ENCODE measurements at places on chromosomes 5 and 9.

DNA sequence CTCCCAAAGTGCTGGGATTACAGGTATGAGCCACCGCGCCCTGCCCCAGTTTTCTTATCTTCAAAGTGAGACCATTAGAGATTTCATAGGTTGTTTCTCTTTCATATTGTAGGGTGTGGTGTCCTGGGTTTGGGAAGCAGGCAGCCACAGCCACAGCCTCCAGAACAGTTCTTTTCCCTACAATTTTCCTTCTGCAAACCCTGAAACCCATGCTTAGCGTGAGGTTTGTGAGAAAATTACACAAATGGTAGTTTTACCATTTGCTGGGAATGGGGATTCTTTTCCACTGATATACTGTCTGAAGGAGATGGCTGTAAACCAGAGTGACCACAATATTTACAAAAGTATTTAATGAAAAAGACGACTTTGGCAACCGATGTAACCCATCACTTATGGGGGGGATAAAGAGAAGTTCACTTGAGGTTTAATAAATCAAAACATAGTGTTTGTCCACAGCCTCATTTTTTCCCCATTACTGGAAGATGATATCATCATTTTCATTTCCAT, 26.7 kb upstream of the ECM2 start:
- no peak for DNase-seq

- no peak for DNase-seq
These were observed 142.7 kb downstream of the PIP5K1B start for GRCh38 chr9:68847765-68848164.

GRCh38 chr5:124289641-124290311, 456.7 kb downstream of the ZNF608 start:
- DNase-seq, result no peak

DNA sequence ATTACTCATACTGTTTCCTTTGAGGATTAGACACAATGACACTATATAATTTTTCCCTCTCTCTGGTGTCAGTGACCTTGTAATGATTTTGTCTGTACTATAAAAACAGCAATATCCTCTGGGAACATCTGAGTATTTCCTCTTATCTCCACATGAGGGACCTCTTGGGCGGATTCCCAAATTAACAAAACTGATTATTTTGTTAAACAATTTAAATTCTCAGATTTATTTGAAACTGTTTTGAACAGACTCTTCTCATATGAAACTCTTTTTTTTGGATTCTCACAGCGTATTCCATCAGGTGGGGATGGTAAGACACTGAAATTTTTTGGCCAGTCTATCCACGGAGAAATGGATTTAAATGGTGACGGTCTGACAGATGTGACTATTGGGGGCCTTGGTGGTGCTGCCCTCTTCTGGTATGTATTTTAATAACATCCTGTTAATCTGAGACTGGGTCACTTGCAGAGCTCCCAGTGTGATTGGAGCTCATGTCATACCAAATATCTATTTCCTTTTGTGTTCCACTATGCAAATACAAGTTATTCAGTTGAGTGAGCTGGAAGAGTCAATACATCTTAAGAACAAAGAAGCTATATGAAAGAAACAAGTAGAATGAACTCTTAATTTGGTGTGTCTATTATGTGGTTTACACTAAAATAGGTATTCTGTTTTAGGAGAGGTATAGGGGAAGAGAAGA, 73.8 kb upstream of the ITGA2 start:
- peak; percentile 59 for DNase-seq

DNA sequence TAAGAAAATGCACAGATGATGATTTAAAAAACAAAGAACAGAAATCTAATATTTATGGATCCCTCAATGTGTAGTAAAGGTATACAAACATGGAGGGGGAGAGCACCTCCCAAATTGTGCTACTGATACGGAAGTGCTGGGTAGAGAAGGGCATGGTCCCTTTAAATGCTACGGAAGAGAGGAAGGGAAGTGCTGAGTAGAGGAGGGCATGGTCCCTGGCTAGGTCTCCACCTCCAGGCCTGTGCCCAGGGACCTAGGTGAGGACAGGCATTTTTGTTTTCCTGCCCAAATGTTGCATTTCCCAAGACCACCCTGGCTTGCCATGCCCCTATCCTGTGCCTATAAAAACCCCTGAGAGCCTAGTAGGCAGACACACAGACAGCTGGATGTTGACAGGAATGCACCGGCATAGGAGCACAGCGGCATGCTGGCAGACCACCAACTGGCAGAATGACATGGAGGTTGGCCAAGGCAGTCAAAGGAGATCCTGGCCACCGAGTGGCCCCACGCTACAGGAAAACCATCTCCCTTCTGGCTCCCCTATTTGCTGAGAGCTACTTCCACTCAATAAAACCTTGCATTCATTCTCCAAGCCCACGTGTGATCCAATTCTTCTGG, 62.1 kb upstream of the SPDL1 start:
- no peak for DNase-seq

GRCh38 chr5:17186256-17186655, 31.2 kb upstream of the BASP1 start:
- DNase-seq, result no peak

DNA sequence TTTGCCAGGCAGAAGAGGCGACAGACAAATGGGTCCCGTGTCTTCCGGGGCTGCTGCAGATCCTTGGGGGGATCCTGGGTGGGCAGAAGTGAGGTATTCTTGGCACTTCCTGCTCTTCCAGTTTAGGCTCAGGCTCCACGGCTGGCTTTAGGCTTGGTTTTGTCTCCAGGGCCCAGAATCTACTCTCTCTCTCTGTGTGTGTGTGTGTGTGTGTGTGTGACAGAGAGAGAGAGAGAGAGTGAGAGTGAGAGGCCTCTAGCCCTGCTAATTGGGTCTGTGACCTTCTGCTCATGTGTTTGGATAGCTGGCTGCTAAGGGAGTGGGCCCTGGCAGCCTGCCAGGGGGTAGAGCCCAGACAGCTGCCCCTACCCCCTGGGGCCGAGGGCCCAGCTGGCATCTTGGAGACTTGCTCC, 39.3 kb downstream of the CRB2 start:
- no peak for DNase-seq

DNA sequence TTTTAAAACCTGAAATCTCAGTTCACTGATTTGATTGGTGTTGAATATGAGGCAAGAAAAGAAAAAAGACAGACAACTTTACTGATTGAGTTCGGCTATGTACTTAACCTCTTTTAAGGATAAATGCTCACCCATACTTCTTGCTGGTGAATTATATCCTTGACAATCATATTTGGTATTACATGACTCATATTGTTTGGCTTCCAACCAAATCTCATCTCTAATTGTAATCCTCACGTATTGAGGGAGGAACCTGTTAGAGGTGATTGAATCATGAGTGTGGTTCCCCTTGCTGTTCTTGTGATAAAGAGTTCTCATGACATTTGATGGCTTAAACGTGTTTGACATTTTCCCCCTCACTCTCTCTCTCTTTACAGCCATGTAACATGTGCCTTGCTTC, 255.6 kb upstream of the IZUMO3 start:
- DNase-seq, result no peak

GRCh38 chr9:127053057-127053821, 69.2 kb downstream of the ANGPTL2 start:
- no peak for DNase-seq

DNA sequence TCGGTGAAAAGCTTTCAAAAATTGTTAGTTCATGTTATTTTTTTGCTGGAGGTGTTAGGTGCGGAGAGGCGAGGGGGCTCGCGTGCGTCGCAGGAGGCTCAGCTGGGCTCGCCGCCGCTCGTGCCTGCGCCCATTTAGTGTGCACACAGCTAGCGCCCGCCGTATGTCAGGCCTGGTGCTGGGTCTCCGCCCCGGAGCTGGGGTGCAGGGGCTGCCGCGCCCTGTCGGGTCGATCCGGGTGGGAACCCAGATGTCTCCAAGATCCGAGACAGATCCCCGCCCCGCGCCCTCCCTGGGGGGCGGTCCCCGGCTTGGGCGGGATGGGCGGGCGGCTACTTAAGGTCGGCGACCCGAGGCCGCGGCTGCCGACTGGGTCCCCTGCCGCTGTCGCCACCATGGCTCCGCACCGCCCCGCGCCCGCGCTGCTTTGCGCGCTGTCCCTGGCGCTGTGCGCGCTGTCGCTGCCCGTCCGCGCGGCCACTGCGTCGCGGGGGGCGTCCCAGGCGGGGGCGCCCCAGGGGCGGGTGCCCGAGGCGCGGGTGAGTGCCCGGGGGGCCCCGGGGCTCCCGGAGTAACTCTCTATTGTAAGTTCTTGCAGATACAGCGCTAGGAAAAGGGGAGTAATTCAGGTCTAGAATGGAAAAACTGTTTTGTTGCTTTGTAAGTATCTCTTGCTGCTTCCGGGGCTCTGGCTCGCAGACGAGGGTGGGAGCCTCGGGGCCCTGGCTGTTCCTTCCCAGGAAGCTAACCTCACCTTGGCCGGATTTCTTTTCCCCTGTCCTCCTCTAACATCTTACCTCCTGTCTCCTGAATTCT, 31.7 kb downstream of the GSN start:
- DNase-seq, result peak; percentile 40

GRCh38 chr9:11141357-11141756, 528.6 kb upstream of the PTPRD start:
- DNase-seq, result no peak

DNA sequence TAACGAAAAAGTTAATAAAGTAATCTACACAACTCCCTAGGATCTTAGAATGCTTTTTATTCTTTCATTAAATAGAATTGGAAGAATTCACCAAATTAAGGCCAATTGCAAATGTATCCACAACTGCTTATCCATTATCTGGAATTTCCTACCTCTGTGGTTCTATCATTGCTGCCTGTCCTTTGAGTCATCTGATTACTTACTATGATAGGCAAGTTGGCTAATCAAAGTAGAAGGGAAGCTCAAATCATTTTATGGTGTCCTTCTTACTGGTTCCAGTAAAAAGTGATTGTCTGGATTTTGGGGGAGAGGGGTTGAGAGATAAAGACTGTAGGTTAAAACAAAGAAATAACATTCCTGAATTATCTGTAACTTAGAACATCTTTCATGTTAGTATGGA, 161.4 kb upstream of the GNA14 start:
- DNase-seq, result no peak

GRCh38 chr5:87410931-87411330, 1.8 kb downstream of the CCNH start:
- DNase-seq, result no peak

- DNase-seq, result peak; percentile 76
These were observed 13.0 kb upstream of the CYFIP2 start for GRCh38 chr5:157252711-157253465.

GRCh38 chr5:134430001-134430569, 18.4 kb upstream of the CDKN2AIPNL start:
- no peak for DNase-seq

- DNase-seq, result no peak
These were observed 4.1 kb upstream of the TUBB4B start for GRCh38 chr9:137236936-137237421.

GRCh38 chr9:89391585-89391984, 73.3 kb downstream of the SECISBP2 start:
- no peak for DNase-seq

DNA sequence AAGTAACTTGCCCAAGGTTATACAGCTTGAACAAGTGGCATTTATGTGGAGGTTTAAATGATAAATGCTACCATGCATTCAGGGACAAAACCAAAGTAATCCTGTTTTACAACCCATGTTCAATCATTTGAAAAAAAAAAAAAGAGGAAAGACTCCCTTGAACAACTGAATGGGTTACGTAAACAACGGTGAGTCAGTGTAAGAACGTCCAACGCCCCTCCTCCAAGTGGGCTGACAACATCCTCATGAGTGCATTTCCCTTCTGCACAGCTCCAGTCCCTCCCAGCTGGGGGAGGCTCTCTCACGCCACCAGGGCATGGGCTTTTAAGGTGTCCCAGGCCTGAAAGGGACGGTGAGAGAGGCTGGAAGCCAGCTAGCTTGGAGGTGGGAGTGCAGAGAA, 90.0 kb downstream of the PRRT1B start:
- DNase-seq, result peak; percentile 87

- peak; percentile 76 for DNase-seq
These were observed 47.8 kb upstream of the PSD2 start for GRCh38 chr5:139747583-139748504.

DNA sequence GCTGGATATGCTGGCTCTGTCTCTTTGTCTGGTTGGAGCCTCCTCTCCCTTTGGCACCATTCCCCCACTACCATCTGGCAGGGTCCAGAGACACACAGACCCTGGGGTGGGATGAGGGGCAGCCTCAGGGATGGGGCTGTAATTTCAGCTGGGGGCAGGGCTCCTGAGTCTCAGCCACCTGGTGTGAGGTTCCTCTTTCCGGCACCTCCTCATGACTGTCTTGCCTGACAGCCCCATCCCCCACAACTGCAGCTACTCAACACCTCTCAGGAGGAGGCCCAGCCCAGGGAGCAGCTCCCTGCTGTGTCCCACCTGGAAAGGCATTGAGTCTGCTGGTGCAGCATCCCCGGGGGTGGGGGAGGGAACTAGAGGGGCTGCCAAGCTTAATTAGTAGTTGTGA, 11.7 kb upstream of the RPS14 start:
- peak; percentile 48 for DNase-seq

- DNase-seq, result peak; percentile 70
These were observed 974 bp downstream of the CCDC69 start for GRCh38 chr5:151222790-151223446.

GRCh38 chr5:52469835-52470234, 317.9 kb upstream of the ITGA1 start:
- no peak for DNase-seq

DNA sequence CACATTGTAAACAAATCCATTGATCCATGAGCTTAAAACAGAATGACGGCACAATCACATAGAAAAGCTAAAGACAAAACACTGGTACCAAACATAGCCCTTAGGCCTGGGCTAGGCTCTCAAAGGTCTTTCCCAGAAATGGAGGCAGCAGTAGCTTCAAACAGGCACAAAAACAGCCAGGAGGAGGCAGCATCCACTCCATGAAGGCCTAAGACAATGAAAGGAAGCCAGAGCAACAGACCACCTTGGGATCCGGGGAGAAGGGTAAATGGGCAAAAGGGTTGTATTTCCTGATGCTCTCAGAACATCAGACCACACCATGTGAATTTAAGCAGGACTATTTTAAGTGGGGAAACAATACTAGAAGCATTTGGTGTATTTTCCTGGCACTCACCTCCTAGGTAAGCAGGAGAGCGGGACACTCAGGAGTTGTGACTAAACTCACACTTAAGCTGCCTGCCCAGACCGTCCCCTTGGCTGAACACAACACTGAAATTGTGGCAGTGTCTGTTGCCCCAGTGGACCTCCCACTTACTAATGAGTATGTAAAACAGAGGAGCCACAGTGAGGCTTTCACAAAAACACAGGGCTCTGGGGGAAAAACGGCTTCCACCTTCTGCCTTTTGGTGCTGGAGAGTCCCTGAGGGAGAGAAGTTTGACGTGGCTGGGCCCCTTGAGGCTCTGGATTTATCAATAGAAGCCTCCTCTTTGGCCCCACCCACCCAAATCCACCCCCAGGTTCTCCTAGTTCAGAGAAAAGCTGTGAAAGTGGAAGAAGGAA, 11.9 kb downstream of the GNPDA1 start:
- DNase-seq, result peak; percentile 55
